ENCODE measurements at places on chromosomes 12 and 14.

DNA sequence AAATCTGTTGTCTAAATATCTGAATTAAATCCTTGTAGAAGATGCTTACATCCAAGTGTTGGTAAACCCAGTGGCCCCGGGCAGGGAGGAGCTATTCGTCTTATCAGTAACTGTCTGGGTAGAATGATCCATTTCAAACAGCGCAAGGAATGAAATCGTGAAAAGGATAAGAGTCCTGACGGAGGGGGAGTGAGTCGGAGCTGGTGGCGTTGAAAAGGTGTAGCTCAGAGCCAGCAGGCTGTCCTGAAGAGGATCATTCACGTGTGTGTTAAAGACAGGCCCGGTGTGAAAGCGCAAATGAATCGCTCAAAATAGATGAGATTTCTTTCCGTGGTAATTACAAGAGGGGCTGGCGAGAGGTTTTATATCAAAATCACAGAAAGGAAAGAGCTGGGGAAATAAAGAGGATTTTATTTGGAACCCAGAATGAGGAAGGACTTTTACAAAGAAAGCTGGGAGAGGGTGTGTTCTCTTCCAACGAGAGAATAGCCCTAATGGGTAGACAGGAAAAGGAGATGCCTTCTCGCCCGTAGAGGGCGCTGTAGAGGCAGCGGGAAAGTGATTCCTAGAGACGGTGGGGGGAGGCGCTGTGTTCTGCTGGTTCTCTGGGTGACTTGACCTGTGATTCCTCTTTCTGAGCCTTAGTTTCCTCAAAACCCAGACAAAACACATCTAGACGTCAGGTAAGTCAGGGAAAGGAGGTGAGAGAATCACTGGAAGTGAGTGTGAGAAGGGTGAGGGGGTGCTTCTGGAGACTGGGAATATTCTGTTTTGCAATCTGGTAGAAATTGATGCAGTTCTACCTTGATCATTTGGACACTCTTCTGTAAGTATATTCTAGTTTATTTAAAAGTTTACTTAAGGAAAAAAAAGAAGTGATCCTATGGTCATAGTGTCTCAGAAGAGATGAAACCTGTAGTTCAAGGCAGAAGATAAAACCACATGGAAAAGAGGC lies 39.3 kb downstream of the SRRM4 start:
- no peak for DNase-seq

- DNase-seq = peak; percentile 46
These were observed 66.3 kb downstream of the CLIP1 start for GRCh38 chr12:122356192-122356635.

DNA sequence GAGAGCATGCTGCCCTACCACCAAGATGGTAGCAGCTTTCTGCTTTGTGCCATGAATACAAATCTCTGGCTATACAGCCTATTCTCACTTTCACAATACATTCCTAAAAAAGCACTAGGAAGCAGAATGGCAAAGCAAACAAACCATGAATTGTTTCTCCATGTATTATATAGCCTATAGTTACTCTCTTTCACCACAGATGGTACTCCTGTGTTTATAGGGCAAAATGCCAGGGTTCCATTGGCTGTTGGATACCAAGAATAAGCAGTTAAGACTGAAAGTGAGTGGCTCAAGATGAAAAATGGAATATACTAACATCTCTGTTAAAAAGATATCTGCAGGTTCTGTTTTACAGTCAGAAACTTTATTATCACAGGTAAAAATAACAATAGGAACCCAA lies 11.1 kb downstream of the ARF3 start:
- no peak for DNase-seq

DNA sequence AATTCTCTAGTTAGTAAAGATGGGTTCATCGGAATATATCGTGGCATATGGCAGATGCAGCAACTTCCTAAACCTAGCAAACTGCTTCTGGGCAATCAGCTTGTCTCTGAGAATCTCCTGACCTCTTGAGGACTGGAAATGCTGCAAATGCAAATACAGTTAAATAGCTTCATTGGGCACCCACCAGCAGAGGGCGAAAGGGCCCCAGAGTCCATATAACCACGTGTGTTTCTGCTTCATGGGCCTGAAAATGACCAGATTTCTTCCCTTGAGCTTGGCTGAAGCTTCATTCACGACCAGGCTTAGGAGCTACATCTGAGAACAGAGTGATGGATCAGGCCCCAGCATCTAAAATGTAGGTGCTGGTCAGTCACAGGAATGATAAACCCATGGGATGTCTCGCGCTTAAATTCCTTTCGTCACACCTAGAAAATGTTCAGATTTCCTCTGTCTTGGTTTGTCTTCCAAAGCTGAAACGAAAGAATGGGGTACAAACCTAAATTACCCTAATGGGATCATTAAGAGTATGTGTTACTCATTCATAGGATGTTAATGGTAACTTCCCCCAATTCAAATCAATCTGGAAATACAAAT lies 1482.5 kb upstream of the TMEM132C start:
- DNase-seq = peak; percentile 7

GRCh38 chr12:110316861-110317260 lies 35.8 kb downstream of the ATP2A2 start:
- no peak for DNase-seq

GRCh38 chr14:76926521-76927251 lies 100.5 kb downstream of the LRRC74A start:
- DNase-seq = peak; percentile 85

- DNase-seq = no peak
These were observed 47.2 kb upstream of the GARIN6 start for GRCh38 chr12:99600388-99600787.

- DNase-seq = peak; percentile 42
These were observed 556.7 kb upstream of the FBXO33 start for GRCh38 chr14:39988939-39989338.

DNA sequence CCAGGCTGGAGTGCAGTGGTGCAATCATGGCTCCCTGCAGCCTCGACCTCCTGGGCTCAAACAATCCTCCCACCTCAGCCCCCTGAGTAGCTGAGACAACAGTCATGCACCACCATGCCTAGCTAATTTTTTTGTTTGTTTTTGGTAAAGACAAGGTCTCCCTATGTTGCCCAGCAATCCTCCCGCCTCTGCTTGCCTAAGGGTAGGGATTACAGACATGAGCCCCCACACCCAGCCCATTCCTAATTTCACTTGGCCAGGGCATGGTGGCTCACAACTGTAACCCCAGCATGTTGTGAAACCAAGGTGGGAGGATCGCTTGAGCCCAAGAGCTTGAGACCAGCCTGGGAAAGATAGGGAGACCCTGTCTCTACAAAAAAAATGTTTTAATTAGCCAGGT lies 9.1 kb downstream of the DAD1 start:
- DNase-seq = no peak

GRCh38 chr14:91177073-91178034 lies 63.5 kb downstream of the DGLUCY start:
- peak; percentile 45 for DNase-seq

DNA sequence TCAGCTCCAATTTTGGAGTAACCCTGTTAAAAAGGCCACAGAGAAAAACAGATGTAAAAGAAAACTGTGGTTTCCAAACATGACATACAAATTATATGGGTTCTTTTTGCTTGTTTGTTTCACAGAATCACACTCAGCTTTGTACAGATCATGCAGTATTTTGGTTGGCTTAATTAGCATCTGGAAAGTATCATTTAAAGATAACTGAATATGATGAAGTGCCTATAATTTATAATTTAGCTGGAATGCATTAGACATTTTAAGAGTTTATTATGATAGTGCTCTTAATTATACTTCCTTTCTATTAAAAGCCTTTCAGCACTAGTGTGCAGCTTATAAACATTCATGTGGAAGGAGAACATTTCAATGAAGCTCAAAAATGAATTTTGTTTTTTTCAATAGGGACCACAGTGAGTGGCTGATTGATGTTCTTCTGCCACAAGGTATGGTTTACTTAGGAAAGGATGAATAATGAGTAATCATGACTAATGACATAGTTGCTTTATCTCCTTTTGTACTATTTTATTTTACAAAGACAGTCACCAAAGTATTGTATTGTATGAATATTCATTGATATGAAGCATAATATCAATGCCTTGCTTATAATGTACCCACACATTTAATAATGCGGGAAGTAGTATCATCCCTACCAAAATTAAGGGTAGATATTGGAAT lies 98.3 kb downstream of the UNC79 start:
- no peak for DNase-seq

- DNase-seq = no peak
These were observed 448.1 kb upstream of the DCN start for GRCh38 chr12:91630596-91631293.

GRCh38 chr12:3453990-3454680 lies 36.9 kb upstream of the PRMT8 start:
- no peak for DNase-seq

DNA sequence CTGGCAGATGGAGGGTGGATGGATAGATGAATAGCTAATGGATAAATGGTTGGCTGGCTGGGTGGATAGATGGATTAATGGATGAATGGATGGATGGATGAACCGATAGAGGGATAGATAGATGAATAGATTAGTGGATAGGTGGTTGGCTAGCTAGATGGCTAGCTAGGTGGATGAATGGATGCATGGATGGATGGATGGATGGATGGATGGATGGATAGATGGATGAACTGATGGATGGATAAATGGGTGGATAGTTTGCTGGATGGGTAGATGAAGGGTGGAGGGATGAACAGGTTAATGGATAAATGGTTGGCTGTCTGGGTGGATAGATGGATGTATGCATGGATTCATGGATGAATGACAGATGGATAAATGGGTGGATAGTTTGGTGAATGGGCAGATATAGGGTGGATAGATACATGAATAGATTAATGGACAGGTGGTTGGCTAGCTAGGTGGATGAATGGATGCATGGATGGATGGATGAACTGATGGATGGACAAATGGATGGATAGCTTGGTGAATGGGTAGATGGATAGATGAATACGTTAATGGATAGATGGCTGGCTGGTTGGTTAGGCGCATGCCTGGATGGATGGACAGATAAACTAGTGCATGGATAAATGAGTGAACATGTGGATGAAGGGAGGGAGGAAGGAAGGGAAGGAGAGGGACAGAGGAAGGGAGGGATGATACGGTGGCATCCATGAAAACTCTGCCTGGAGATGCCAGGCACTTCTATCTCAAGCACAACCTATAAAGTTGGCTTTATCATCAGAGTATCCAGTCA lies 8.1 kb downstream of the SERPINA9 start:
- DNase-seq = no peak

- no peak for DNase-seq
These were observed 27.3 kb downstream of the SLC25A47 start for GRCh38 chr14:100350276-100350926.

DNA sequence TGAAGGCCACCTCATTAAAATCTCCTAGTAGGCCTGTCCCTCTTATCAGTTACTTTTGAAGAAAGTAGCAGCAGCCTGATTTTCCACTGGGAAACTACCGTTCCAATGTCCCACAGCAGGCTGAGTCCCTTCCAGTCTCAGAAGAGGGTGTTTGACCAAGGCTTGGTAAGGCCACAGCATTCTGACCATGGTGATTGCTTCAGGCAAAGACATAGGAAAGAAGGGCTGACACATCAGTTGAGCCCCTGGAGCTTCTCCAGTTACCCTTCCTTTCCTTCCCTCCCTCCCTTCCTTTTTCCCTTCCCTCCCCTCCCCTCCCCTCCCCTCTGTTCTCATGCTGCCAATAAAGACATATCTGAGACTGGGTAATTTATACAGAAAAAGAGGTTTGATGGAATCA lies 234.3 kb upstream of the NOS1 start:
- DNase-seq = no peak

DNA sequence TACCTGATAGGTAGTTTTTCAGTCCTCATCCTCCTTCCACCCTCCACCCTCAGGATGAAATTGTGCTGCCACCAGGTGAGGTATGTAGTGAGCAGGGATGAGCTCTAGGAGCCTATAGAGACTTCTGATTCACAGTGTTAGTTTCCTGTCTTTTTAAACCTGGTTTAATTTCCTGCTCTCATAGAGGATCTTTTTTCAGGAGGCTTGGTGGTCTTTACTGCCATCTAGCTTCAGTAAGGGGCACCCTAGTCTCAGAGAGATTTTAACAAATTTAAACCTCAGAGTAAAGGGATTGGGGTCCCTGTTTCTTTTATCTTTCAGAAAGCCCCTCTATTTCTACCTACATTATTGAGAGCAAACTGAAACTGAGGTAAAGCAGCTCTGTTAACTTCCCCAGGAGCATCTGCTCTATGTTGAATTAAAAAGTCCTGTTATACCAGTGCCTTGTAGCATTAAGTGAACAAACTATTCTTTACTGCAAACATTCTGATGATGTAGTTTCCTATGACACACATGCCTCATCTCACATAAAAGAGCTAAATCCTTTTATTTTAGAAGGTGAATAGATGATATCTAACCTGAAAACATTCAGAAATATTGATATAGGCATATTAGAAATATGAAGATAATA lies 172.2 kb upstream of the DDHD1 start:
- DNase-seq = no peak

DNA sequence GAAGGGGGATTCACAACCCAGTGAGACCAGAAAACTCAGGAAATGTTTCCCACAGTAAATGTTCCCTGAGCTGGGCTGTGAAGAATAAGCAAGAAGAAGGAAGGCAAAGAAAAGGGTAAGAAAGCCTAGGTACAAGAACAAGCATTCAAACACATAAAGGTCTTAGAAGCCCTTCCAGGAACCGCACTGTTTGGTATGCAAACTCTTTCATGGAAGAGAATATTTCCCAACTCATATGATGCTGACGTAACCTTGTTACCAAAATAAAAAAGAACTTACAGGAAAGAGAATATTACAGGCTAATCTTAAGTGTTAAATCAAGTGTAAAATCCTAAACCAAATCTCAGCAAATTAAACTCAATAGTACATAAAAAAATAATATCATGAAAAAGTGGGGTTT lies 23.6 kb downstream of the MED6 start:
- DNase-seq = no peak

- no peak for DNase-seq
These were observed 96.3 kb downstream of the ESRRB start for GRCh38 chr14:76472199-76472723.

DNA sequence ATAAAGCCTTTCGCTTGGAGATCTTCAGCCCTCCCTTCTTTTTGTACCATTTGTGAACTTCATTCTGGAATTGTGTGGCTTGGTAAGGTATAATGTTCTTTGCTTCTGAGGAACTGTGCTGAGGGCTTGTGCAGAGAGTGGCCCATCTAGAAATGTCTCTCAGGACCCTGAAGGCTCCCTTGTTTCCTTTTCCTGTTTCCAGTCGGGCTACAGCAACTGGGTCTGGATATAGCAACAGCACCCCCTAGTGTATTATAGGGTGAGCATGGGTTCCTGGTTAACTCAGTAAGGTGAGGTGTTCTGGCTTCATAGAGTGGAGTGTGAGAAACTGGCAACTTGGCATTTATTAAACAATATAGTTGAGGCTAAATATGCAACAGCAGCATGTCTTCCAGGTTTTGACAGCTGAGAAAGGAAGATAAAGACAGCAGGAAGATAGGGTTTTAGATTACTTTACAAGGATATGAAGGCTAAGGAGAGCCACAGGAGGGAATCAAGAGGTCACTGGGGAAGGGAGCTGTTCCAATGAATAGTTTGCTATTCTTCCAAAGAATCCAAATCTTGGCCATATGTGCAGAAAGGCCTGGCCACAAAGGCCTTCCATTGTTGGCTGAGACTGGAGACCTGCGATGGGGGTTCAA lies 49.1 kb upstream of the RNU6-8 start:
- DNase-seq = peak; percentile 59

- DNase-seq = peak; percentile 39
These were observed 599 bp upstream of the TRHDE start for GRCh38 chr12:72271451-72272090.

- no peak for DNase-seq
These were observed 594.3 kb downstream of the LRFN5 start for GRCh38 chr14:42200957-42201356.
